Thyroid gland (tissue), 4 donors: ENCODE measurements at places on chromosomes 3 and 15. TPM values are rescaled to one million over a fixed set of nuclear protein-coding genes. Genes with fewer than 3 reads are reported as not detected.

DNA sequence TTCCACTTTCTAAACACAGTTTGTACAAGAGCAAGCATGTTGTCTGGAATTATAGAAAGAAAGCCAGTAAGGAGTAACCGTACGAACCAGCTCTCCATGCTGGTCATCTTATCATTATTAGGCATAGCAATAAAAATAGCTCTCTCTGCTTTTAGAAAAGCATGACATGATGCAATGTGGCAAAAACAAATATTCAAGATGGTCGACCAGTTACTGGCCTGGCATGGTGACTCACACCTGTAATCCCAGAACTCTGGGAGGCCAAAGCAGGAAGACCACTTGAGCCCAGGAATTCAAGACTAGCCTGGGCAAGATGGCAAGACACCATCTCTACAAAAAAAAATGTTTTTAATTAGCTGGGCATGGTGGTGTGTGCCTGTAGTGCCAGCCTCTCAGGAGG, 2.6 kb upstream of the MAP4 start:
- DNase-seq: no peak

DNA sequence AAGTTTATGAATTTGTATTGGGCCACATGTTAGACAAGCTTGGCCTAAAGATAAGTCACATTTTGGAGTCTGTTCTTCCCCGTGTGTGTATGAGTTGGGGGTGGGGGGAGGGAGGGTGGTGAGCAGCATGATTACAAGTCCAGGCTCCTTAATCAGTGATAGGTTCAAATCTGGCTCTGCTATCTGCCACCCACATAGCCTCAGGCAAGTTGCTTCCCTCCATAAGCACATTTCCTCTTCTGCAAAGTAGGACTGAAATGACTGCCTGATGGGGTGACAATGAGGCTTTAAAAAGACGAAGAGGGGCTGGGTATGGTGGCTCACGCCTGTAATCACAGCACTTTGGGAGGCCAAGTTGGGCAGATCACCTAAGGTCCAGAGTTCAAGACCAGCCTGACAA, 1.1 kb upstream of the SPATA12 start:
- DNase-seq: no peak

The STAC gene
- total RNA-seq: 1.3 TPM

GRCh38 chr15:90239371-90239770, 5.4 kb downstream of the GDPGP1 start:
- DNase-seq: no peak

- no peak for DNase-seq
Measured at GRCh38 chr3:32641356-32641755, 43.6 kb upstream of the CNOT10 start.

DNA sequence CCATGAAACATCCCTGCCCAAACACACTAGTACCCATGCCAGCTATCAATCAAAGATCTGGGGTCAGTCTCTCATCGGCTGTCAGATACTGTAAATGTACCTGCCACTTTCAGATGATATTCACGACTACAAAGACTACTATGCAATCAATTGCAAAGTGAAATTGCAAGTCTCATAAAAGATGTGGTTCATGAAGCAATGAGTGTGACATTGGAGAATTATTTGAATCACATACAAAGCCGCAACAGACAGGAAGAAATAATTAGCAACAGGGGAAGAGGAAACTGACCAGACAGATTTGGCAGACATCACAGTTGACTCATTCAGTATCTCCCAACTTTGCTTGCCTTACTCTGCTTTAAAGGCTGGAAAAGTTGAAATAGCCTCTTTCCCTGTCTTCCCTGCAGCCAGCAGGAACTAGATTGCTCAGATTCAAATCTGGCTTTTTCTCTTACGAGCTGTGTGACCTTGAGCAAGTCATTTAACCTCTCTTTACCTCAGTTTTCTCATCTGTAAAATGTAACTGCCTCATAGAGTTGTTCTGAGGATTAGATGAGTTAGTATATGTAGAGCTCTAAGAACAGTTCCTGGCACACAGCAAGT, 95.7 kb upstream of the C3orf80 start:
- no peak for DNase-seq

DNA sequence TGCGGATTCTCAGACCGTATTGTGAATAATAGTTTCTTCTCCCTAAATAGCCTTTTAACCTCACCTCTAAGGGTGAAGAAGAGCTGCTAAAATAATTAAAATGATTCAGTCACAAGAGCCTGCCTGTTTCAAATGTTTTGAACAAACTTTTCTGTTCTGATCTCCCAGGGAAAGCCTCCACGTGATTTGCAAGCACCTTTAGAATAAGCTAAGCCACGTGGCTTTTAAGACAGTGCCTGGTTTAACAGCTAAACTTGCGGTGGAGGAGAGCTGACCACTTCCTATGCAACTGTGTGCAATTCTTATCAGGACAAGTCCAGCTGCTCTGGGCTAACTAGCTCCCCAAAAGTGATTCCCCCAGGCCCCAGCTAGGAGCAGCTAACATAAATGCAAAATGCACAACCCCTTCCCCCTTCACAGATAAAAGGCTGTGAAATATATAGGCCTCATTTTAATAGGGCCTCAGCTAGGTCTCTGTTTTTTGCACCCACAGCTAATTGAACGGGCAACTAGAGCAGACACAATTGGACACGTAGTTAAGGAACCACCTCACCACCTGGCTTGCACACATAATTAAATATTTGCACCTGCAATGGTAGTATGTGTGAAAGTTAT, 401.2 kb upstream of the NR2F2 start:
- no peak for DNase-seq

DNA sequence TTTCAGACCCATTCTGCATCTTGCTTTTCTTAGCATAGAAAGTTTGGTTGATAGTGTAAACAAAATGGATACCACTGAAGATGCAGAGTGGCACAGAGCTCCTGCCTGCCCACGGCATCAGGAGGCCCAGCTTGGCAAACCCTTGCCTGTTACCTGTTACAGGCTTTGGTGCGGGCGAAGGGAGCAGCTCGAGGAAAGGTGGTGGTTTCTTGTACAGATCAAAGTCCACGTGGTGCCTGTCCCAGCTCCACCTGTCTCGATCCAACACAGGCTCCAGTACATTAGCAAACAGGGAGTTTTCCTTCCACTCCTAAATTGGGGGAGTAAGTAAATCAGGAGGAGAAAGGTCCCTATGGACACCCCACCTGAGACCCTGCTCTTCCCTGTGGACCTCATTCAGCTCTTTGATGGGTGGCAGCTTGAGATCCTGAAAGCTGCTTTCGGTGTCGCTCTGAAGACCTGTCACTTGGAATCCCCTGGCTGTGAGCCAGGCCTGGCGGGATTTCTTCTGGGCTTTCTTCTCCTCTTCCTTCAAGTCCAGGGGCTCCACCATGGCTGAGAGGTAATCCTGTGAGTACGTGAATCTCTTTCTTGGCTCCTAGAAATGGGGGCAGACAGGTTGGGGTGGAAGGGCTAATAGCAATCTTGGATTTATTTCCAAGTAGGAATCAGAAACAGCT, 35.7 kb downstream of the ACAD9 start:
- DNase-seq: no peak

DNA sequence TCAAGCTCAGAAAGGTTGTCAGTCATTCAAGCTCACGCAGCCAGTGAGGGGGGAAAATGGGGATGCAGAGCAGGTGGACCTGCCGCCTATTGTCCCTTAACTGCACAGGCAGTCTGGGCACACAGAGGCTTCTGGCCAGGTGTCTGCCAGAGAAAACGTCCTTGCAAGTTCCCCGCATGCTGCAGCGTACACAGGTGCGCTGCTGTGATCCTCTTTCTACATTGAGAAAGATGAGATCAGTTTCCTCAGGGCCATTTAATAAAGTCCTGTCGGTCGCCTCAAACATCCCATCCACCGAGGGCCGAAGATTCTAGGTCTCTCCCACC, 445 bp upstream of the TSEN2 start:
- DNase-seq: no peak

DNA sequence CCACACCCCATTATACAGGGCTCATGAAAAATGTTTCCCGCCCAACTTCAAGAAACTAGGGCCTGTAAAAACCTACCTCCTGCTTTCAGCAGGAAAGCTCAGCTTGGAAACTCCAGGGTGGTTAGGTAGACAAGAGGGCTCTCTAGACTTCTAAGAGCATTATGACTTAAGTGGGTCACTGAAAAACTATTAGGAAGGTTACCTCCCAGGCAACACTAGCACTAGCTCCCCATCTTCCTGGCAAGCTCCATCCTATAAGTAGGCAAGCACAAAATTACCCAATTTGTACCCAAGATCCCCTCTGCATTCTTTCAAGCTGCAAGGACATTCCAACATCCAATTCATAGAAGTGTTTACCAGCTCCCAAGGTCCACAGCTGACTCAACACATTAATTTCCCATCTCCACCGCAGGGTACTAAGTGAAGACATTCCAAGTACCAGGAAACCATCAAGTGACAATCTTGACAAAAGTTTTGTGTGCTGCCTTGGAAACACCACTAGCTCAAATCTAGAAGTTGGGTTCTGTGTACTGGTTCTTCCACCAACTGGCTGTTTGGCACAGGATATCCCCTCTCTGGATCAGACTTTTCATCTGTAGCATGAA, 46.9 kb downstream of the WNT5A start:
- no peak for DNase-seq

DNA sequence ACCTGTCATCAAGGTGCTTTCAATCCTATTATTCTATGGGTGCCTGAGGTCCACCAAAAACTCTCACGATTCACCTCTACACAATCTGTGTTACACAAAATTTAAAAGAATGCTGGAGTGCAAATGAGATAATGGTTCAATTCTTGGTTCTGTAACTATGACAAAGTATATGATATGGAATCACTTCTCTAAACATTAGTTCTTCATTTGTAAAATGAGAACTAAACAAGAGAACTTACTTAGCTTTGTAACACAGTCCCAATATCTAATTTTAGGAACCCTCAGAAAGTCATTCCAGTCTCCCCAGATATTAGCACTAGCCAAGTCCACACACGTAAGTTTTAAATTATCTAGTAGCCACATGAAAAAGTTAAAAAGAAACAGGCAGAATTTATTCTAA, 111.5 kb downstream of the TBL1XR1 start:
- DNase-seq: no peak

DNA sequence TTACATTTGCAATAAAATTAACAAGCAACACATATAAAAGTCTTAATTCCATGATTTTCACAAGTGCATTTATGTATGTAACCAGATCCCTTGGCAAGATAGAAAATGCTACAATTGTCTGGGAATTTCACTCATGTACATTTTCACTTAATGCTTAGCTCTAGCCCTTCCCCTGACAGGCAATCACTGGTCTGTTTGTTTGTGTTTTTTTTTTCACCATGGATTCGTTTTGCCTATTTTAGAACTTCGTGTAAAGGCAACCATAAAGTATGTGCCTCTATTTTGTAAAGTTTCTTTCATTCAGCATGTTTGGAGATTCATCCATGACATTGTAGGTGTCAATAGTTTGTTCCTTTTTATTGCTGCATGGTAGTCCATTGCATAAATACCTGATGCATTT, 260.9 kb upstream of the SLCO3A1 start:
- DNase-seq: no peak

The CCR5 gene
- total RNA-seq: 0.40 TPM

GRCh38 chr3:149224736-149225594, 3.3 kb upstream of the CP start:
- DNase-seq: no peak

- DNase-seq: no peak
Measured at GRCh38 chr3:152559246-152559645, 275.7 kb upstream of the P2RY1 start.

The GRK7 gene
- total RNA-seq: not detected

The PRSS50 gene
- total RNA-seq: 1.7 TPM

DNA sequence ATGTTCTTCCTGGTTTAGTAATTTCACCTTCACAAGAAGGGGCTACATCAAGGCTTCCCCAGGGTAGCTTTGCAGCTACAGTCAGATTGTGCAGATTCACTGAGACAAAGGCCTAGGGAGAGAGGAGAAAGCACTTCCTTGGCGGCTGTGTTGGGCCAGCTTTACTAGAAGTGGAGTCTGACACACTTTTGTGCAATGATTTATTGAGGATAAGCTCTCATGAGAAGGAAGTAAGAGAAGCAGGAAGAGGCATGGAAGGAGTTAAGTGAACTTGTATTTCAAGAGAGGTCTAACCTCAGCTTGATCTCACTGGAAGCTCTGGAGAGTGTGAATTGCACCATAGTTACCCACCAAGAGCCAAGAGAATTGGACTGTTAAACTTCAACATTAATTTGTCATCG, 78.9 kb downstream of the TGFBR2 start:
- DNase-seq: no peak

GRCh38 chr3:74642876-74643275, 28.4 kb upstream of the CNTN3 start:
- DNase-seq: no peak
